NK-92 treated with Interleukin-12 subunit alpha and Interleukin-12 subunit beta, amount 100 ng/mL, for 24 hours (cell line): ENCODE measurements at places on chromosomes 5 and 9.

DNA sequence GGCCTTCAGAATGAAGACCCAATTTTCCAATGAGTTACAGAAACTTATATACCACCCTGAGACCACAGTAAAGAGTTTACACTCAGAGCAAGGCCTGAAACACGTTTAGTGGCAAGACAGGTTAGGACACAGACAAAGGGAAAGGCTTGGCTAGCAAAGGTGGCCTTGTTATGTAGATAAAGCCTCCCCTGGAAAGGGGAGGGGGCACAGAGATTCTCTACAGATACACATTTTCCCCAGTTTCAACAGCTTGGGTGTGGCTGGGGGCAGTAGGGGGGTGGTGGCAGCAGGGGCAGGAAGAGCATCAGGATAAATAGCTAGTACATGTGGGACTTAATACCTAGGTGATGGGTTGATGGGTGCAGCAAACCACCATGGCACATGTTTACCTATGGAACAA is 51.9 kb upstream of the PPP1R2B start:
- no peak for DNase-seq

GRCh38 chr5:33557605-33558004 is 116.8 kb downstream of the TARS1 start:
- no peak for DNase-seq

GRCh38 chr9:23926368-23926767 is 100.3 kb upstream of the ELAVL2 start:
- no peak for DNase-seq

- DNase-seq: no peak
Observed at GRCh38 chr5:179788193-179788854, 5.5 kb upstream of the LTC4S start.

DNA sequence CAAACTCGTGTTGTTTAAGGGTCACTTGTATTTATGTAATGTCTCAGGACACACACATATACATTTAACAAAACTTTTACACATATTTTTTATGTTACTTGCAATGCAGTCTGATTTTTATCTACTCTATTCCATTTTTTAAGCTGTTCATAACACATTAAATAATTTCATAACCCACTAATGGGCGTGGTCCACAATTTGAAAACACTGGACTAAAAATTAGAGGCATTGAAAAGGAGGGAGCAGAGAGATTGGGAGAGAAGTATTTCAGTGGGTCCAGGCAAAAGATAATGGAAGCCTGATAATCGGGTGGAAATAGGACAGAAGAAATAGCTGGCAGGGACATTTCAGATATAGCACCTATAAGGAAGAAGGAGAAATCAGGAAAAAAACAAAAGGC is 597.3 kb upstream of the CLINT1 start:
- no peak for DNase-seq

GRCh38 chr9:75826314-75826713 is 64.2 kb upstream of the PCSK5 start:
- DNase-seq: no peak

DNA sequence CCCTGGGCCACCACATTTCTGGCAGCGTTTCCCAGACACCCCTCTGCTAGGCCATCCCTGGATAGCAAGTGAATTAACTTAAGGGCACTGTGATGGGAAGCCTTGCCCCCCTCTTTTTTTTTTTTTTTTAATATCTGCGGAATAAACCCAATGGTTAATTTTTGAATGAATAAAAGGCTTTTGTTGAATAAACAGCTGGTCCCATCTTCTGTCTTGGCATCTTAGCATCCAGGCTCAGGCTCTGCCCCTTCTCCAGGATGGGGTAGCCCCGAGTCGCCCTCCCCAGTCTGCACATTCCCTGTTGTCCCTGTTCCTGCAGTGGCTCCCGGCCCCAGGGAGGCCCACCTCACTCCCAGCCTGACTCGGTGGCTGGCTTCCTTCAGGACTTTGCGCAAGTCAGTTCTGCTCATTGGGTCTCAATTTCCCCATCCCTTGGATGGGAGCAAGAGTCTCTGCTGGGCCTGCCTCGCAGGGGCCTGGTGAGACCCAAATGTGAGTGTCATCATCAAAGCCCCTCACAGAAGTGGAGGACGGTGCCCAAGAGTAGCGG is 29.0 kb upstream of the HMCN2 start:
- DNase-seq: no peak

DNA sequence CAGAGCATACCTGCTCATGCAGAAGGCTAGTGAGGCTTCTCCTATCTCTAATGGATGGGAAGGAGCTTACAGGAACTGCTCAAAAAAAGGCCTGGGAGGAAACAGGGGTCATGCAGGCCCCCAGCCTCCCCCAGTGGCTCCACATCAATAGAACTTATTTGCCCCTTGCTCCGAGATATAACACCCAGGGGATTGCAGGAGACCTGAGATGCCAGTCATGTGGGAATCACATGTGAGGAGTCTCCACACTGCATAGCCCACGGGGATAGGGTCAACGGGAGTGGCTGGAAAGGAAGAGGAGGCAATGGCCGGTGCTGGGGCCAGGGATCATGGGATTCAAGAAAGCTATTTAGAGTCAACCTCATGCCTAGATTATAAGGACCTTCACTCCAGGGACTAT is 76.2 kb downstream of the NRG2 start:
- DNase-seq: no peak

DNA sequence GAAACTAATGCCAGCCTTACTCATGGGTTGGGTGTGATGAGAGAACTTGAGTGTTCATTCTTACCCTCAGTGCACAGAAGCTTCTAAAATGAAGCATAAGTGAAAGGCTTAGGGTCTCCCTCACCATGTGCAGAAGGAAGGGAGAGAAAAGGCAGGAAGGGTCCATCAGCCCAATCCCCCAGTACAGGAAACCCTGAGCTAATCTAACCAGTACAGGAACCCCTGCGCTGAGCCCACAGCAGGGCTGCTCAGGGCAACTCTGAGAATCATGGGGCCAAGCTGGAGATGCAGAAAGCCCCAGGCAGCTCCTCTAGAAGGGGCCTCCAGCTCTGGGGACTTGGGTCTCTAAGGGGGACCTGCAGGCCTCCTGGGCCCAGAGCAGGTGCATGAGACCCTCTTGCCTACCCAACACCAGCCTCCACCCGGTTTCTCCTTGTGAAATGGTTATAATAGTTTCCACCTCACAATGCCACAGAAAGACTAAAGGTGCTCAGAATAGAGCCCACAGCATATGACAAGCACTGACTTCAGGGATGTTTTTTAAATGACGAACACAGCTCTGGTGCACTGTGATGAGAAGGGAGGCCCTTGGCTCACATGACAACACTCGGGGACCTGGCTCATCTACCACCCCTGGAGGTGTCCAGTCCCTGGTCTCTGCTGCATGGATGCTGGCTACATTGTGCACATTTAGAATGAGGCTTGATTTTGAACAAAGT is 190.1 kb downstream of the ACTL7B start:
- DNase-seq: no peak

- DNase-seq: no peak
Observed at GRCh38 chr9:20508242-20508641, 114.1 kb downstream of the MLLT3 start.

DNA sequence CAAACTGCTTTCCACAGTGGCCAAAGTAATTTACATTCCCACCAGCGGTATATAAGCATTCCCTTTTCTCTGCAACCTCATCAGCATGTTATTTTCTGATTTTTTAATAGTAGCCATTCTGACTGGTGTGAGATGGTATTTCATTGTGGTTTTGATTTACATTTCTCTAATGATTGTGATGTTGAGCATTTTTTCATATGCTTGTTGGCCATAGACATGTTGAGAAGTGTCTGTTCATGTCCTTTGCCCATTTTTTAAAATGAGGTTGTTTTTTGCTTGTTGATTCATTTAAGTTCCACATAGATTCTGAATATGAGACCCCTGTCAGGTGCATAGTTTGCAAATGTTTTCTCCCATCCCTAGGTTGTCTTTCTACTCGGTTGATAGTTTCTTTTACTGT is 254.5 kb upstream of the MPDZ start:
- DNase-seq: no peak

DNA sequence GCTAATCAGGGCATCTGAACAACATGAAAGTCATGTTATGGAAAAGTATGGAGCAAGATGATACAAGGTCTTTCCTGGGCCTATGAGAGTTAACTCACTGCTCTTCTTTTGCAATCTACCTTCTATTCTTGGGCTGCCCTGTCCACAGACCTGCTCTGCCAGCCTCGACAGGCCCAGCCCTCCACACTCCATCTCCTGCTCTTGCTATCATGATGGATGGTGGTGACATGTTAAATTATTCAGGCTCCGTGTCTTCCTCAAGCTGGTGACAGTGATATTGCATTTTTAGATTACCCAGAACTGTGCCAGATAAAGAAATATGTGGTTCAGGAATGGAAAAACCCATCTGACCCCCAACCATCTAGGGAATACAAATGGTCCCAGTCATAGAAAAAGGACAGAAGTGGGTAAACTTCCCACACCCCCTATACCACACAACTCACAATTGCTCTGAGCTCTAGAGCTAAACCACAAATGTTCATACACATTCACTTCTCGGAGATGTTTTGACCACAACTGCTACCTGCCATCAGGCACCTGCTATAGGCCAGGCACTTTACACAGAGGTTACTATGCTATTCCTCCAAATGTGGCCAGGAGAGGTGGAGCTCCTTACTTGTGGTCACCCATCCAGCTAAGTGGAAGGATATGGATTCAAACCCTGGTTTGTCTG is 311.3 kb downstream of the ASTN2 start:
- DNase-seq: no peak

GRCh38 chr5:176687881-176688280 is 40.6 kb downstream of the TSPAN17 start:
- no peak for DNase-seq

- no peak for DNase-seq
Observed at GRCh38 chr9:69496846-69497450, 171.9 kb downstream of the ENTREP1 start.

DNA sequence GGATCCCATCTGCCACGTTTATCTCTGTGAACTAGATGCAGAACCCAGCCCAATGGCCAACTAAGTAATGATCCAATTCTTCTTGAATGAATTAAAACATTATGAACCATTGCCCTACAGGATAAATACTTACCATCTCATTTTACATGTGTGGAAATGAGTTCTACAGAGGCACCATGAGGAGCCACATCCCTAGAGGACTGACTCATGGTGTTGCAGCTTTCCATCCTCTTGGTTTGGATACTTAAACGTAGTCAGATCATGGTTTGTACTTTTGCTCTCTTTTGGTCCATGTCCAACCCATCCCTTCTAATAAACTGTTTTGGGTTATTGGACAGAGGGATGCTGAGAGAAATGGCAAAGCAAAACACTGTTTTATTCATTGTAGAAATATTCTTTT is 484.8 kb downstream of the EBF1 start:
- DNase-seq: no peak

DNA sequence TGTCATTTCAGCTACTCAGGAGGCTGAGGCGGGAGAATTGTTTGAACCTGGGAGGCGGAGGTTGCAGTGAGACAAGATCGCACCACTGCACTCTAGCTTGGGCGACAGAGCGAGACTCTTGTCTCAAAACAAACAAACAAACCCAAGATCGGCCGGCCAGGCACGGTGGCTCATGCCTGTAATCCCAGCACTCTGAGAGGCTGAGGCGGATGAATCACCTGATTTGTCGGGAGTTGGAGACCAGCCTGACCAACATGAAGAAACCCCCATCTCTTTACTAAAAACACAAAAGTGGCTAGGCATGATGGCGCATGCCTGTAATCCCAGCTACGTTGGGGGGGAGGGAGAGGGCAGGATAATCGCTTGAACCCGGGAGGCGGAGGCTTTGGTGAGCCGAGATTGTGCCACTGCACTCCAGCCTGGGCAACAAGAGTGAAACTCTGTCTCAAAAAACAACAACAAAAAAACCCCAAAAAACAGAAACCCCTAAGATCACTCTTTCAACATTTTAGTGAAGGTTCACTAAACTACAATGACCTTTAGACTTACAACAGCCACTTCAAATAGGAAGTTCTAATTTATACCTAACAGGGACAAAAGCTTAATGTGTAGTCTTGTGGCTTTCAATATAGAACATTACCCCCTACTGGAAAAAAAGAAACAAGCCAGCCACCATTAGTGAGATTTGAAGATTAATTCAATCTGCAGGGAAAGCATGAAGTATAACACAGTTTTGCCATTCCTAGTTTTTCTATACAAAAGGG is 7.0 kb downstream of the HSPA9 start:
- no peak for DNase-seq

DNA sequence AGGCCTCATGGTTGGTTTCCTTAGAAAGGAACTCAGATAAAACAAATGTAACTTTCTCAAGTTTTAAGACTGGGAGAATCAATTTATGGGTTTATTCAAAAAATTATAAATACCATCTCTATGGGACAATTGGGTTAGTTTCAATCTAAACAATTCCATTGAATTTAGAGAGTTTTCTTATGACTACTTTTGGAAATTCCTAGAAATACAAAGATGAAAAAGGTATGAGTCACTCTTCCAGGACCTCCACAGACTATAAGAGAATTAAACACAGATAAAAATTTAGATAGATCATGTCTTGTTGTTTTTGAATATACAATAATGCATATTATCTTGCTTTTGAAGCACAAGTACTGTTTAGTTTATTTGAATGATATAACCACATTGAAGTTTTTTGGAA is 188.7 kb downstream of the CHSY3 start:
- no peak for DNase-seq

DNA sequence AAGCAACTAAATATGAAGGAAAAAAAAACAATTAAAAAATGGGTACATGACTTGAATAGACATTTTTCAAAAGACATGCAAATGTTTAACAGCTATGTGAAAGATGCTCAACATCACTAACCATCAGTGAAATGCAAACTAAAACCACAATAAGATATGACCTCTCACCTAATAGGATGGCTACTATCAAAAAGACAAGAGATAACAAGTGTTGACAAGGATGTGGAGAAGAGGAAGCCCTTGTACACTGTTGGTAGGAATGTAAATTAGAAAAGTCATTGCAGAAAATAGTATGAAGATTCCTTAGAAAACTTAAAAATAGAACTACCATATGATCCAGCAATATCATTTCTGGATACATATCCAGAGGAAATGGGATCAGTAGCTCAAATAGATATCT is 324.7 kb upstream of the TLE4 start:
- DNase-seq: no peak

- DNase-seq: peak; percentile 70
Observed at GRCh38 chr9:131398204-131398603, 4.3 kb downstream of the PRRC2B start.

GRCh38 chr9:87711857-87712800 is 13.8 kb upstream of the CTSL start:
- no peak for DNase-seq

DNA sequence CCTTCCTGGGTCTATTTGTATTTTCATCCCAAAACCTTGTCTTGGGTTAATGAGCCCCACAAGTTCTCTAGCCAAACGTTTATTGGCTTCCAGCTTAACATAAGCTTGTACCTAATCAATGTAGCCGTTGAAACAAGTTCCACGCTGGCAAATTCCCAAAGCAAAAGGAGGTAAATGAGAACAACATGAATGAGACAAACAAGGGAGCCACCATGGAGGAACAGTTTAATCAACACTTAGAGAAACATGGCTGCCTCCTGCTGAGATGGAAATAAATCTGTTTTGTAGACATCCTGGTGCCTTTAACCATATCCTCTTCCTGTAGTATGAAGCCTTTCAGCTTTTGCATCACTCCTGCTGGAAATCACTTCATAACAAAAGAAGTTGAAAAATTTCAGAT is 166.6 kb upstream of the NFIB start:
- no peak for DNase-seq
